G401 (cell line): ENCODE measurements at places on chromosomes 7 and 10. TPM values are rescaled to one million over a fixed set of nuclear protein-coding genes. Genes with fewer than 3 reads are reported as not detected.

- no peak for DNase-seq
Observed at GRCh38 chr10:104641187-104641936, at the start of gene SORCS3. TSS of gene SORCS3 (plus strand) at chr10:104641290.

DNA sequence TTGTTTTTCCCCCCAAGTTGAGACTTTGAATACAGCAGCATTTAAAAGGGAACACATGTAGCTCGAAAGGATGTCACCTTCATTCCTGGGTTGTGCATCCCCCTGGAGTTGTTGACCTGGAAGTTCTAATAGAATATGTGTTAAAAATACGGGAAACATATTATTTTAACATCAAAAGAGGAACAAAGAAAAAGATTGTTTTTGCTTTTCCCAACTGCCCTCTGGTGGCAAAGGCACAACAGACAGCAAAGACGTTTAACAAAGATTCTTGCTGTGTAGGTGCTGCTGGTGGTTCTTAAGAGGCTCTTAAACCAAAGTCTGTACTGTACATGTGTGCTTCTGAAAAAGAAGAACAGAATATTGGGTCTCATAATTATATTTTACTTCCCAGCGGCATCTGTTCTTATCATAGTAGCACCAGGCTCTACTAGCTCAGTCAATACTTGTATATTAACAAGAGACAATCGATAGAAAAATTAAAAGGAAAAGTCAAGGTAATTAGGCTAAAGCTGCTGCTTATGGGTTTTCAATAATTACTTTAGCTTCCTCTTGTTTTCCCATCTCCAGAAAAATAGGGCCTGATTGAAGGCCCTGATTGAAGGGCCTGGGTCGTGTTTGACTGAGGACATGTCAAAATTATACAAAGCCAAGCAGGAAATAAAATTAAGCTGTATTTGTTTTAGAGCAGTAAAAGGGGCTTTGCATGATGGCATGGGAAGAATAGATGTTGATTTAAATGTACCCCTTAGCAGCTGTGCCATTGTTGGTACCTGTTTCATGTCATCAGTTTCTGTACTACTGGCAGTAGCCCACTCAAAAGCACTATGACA is 384.2 kb upstream of the LRGUK start:
- DNase-seq, result peak; percentile 39

GRCh38 chr10:101856626-101857025 is 13.0 kb upstream of the KCNIP2 start:
- no peak for DNase-seq

DNA sequence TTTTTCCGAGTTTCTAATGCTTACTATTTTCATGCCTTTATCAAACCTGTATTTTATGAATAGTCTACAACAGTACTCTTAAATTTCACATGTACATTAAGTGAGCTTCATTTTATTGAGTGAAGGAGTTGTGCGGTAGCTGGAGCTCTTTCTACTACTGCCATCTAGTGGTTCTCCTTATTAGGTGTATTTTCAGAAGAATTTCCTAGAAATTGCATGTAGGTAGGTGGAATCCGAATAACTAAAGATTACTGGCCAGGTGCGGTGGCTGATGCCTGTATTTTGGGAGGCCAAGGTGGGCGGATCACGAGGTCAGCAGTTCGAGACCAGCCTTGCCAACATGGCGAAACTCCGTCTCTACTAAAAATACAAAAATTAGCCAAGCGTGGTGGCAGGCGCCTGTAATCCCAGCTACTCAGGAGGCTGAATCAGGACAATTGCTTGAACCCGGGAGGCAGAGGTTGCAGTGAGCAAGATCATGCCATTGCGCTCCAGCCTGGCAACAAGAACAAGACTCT is 38.3 kb downstream of the LRRC72 start:
- peak; percentile 59 for DNase-seq

GRCh38 chr7:94405506-94405905 is 10.8 kb downstream of the COL1A2 start:
- DNase-seq, result no peak

DNA sequence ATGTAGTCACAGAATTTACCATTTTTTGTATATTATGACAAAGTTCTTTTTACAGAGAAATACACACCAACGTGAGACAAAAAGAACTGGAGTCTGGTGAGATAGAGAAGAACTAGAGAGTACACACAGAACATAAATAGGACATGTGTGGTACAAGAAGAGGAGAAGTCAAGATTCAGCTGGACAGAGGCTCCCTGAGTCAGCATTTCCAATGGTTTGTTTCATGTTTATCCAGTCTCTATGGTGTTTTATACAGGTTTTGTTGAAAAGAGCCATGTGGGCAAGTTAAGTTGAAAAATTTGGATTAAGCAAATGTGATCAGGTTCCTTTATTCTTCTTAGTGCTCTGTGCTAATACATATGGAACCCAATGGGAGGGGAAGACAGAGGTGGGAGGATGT is 105.5 kb upstream of the AKR1E2 start:
- no peak for DNase-seq

Gene GPNMB
- total RNA-seq, result 14.3 and 20.3 TPM in 2 replicates

Gene SCART1
- total RNA-seq, result 0.10 and 0.18 TPM in 2 replicates

Gene COL13A1
- 0.17 TPM in 1 of 2 replicates, not detected in the other for total RNA-seq
